ENCODE measurements at places on chromosomes 1 and 21. TPM values are rescaled to one million over a fixed set of nuclear protein-coding genes. Genes with fewer than 3 reads are reported as not detected.

- no peak for DNase-seq
- H3K4me3 ChIP-seq, result no peak overlapping the region
- H3K4me1 ChIP-seq, result no peaks in the 10 kb centered on the region
- H3K27me3 ChIP-seq, result no peaks in the 10 kb centered on the region
Observed at GRCh38 chr1:82013702-82014101, 213.0 kb downstream of the ADGRL2 start.

- no peaks in the 10 kb centered on the region for H3K36me3 ChIP-seq
- no peak overlapping the region for H3K27ac ChIP-seq
- H3K27me3 ChIP-seq, result no peaks in the 10 kb centered on the region
- H3K4me3 ChIP-seq, result no peak overlapping the region
- H3K4me1 ChIP-seq, result no peaks in the 10 kb centered on the region
Observed at GRCh38 chr1:215458104-215458503, 109.0 kb upstream of the KCTD3 start.

Gene EPS8L3
- 343 TPM for polyA plus RNA-seq

DNA sequence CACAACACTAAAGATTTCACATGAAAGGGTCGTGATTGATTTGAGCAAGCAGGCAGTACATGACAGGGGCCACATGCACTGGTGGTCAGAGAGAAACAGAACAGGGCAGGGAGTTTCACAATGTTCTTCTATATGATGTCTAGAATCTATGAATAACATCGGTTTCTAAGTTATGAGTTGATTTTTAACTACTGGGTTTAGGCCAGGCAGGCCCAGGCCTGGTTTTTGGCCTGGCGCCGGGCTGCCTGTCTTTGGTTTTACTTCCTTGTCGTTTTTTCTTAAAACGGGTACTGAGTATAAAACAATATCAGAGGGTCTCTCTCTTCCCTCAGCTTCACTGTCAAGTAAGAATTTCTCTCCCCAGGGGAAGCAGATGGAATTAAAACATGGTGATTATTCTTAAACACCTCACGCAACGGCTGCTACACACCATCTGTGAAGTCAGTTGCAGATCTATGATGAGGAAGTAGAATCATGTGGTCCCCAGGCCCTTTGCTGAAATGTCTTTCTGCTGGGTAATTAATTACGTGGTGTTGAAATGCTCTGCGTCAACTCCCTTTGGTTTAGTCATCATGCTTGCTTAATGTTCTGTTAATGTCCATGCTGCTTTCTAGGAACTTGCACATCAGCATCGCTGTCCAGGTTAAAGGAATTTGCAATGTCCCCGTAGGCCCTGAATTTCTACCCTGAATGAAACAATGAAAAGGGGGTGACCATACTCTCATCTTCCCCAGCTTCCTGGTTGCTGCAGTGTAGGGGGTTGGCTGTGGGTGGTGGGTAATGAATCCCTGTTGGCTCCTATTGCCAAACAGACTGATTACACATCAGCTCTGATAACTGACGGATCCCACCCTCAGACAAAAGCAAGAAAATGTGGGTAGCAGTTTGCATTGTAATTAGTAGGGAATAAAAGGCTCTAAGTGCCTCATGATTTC lies 70.3 kb downstream of the SERINC2 start:
- H3K4me3 ChIP-seq, result no peak overlapping the region
- H3K36me3 ChIP-seq, result no peaks in the 10 kb centered on the region
- peak; percentile 78 for DNase-seq
- H3K4me1 ChIP-seq, result peaks cover 5% of the 10 kb centered on the region
- H3K27me3 ChIP-seq, result no peaks in the 10 kb centered on the region

DNA sequence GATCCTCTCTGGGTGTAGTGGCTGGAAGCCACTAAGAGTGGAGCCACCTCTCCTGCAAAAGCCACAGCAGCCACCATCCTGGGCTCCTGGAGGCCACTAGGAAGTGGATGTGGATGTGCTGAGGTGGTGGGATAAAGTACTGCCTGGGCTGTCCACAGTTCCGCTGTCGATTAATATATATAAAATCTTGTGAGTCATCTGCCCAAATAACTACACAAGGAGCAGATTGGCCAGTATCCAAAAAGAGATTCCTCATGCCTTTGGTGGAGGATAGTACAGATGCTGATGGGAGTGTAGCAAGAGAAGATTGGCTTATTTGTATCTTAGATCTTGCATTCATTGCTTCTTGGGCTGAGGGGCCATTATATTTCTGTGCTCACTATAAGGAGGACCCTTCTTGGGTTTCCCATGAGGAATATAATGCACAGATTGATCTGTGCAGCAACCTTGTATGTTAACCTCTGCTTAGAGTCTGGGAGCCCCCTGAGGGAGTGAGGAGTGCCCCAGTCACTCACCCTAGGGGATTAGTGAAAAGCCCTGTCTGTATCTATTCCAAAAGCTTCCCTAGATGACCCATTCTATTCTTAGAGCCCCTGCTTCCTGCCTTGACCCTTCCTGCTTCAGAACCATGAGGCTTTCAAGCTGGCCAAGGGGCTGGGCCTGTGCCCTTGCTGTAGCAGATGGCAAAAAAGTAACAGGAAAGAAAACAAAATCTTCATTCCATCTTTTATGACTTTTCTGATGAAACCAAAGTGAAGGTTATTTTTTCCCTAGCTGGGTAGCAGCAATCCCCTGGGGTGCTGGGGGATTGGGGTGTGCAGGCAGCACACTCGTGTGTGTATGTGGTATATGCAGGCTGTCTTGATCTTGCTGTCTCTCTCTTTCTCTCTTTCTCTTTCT lies 31.7 kb downstream of the RCSD1 start:
- DNase-seq, result no peak
- no peak overlapping the region for H3K27ac ChIP-seq
- no peaks in the 10 kb centered on the region for H3K36me3 ChIP-seq
- H3K4me3 ChIP-seq, result no peak overlapping the region
- peaks cover 4% of the 10 kb centered on the region for H3K4me1 ChIP-seq
- no peaks in the 10 kb centered on the region for H3K27me3 ChIP-seq

DNA sequence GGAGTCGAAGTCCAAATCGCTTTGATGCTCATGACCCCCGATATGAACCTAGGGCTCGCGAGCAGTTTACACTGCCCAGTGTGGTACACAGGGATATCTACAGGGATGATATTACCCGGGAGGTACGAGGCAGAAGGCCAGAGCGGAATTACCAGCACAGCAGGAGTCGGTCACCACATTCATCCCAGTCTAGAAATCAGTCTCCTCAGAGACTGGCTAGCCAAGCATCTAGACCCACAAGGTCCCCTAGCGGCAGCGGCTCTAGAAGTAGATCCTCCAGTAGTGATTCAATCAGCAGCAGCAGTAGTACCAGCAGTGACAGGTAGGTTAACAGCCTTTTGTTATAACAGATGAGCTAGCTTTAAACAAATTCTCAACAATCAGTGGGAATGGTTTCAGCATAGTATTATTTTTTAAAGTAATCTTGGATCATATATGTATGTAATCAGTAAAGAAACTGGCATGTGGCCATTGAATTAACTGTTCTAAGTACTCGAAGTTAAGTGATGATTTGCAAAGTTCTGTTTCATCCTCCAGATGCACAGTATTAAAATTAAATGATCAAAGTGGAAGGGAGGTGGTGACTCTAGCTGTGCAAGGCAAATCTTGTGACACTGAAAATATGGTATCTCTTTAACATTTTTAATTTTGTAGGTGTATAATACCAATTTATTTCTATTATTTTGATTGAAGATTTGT lies 29.0 kb downstream of the SPEN start:
- no peaks in the 10 kb centered on the region for H3K27me3 ChIP-seq
- H3K36me3 ChIP-seq, result peaks cover 47% of the 10 kb centered on the region
- H3K4me1 ChIP-seq, result no peaks in the 10 kb centered on the region
- no peak overlapping the region for H3K4me3 ChIP-seq

GRCh38 chr1:89986020-89986419 lies 8.9 kb upstream of the ZNF326 start:
- DNase-seq, result peak; percentile 50
- no peak overlapping the region for H3K4me3 ChIP-seq

DNA sequence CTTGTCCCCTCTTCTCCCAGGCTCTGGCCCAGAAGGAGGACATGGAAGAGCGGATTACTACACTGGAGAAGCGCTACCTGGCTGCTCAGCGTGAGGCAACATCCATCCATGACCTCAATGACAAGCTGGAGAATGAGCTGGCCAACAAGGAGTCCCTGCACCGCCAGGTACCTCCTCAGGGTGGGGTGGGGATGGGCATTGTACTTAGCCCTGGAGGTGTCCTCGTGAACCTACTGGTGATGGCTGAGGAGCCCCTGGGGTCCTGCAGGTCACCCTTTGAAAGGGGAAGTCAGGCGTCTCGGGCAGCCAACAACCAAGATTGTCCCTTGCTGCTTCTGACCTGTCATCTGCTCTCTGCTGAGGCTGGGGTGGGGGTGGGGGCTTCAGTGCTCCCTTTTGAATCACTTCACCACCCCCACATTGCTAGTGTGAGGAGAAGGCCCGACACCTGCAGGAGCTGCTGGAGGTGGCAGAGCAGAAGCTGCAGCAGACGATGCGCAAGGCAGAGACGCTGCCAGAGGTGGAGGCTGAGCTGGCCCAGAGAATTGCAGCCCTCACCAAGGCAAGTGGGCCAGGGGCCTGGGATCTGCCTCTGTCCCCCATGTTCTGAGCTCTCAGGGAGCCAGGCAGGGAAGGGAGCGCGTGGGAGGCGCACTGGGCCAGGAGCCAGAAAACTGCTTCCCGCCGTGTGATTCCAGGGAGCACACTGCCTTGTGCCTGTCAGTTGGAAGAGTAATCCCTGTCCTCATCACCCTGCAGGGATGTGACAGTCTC lies 19.7 kb downstream of the PPFIA4 start:
- no peaks in the 10 kb centered on the region for H3K4me1 ChIP-seq
- H3K27me3 ChIP-seq, result peaks cover 7% of the 10 kb centered on the region
- no peaks in the 10 kb centered on the region for H3K36me3 ChIP-seq
- no peak overlapping the region for H3K27ac ChIP-seq
- DNase-seq, result no peak

- H3K36me3 ChIP-seq, result no peaks in the 10 kb centered on the region
- H3K4me3 ChIP-seq, result no peak overlapping the region
- no peaks in the 10 kb centered on the region for H3K27me3 ChIP-seq
- no peaks in the 10 kb centered on the region for H3K4me1 ChIP-seq
Observed at GRCh38 chr1:64139877-64140276, 63.5 kb upstream of the UBE2U start.

DNA sequence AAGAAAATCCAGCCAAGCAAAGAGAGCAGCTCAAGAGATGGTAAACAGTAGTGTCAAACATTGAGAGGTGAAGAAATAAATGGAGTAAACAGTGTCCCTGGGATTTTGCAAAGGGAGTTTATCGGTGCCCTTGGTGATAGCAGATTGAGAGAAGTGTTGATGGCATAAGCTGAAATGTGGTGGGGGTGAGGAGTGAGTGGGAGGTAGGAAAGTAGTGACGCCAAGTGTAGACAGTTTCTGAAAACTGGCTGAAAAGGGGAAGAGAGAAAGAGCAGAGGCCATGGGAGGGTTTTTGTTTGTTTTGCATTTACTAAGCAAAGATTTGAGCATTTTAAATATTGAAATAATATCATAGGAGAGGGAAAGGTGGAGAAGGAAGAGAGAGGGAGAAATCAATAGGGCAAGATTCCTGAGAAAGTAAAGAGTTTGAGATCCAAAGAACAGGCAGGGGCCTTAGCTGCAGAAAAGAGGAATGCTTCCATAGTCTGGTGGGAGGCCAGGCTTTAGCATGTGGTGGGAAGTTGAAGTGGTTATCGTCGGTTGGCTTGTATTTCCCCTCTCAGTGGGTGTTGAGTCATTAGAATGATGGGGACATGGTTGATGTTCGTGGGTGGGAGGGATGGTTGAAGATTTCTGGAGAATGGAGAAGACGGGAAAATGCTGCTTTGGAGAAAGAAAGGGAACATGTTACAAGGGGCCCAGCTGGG lies 26.8 kb upstream of the RASAL2 start:
- no peak overlapping the region for H3K4me3 ChIP-seq
- no peaks in the 10 kb centered on the region for H3K36me3 ChIP-seq
- no peaks in the 10 kb centered on the region for H3K27me3 ChIP-seq
- no peak overlapping the region for H3K27ac ChIP-seq
- H3K4me1 ChIP-seq, result no peaks in the 10 kb centered on the region

Gene GJA9
- 0.42 TPM for polyA plus RNA-seq

GRCh38 chr21:41183575-41183974 lies 15.6 kb downstream of the BACE2 start:
- no peak for DNase-seq
- H3K4me1 ChIP-seq, result no peaks in the 10 kb centered on the region
- no peaks in the 10 kb centered on the region for H3K27me3 ChIP-seq
- no peak overlapping the region for H3K4me3 ChIP-seq

DNA sequence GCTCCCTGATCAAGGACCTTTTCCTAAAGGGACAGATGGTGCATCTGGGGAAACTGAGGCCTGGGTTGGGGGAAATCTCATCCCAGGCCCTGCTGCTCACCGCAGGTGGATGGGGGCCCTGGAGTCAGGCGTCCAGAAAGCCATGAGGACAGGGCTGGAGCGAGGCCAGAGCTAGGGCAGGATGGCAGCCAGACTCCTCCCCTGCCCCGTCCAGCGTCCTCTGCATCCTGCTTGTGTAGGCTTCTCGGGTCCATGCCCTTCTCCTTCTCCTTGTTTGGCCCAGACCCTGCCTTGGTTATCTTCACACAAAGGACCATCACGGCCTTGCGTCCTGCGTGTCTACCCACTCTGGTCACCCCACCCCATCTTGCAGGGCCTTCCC lies 43.0 kb downstream of the TRIM11 start:
- peaks cover 2% of the 10 kb centered on the region for H3K36me3 ChIP-seq
- no peaks in the 10 kb centered on the region for H3K27me3 ChIP-seq
- H3K4me1 ChIP-seq, result peaks cover 15% of the 10 kb centered on the region
- H3K27ac ChIP-seq, result no peak overlapping the region
- no peak for DNase-seq

DNA sequence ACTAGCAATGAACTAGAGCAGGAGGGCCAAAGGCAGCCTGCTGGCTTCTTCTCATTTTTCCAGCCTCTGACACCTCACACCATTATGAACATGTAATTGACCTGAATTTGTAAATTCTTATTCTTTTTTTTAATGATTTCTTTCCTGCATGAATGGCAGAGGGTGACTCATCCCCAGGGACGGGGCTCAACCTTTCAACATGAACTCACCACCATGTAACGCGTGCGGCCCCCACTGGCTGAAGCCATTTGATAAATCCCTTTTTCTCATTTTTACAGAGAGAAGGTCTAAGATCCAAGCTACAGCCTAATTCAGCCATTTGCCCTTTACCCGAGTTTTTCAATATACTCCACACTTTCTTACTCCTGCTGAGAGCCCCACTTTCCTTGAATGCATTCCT lies 9.3 kb upstream of the ETS2 start:
- H3K4me3 ChIP-seq, result no peak overlapping the region
- H3K27me3 ChIP-seq, result no peaks in the 10 kb centered on the region
- H3K27ac ChIP-seq, result peak overlapping the region; percentile 95
- H3K36me3 ChIP-seq, result no peaks in the 10 kb centered on the region
- DNase-seq, result no peak

DNA sequence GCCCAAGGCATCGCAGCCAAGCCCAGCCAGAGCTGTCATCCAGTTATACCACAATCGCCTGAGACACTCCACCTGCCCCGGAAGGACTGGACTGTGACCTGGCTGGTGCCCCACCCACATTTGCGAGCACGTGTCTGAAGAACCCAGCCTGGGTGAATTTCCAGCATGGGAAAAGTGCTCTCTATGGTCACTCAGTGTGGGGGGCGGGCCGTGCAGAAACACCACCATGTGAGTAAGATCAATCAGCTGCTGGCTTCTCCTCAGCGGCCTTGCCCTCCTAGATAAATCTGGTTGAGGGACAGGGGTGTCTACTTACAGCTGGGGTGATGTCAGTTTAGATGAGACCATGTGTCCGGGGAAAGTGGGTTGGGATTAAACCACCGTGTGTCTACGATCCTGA lies 44.8 kb downstream of the URB1 start:
- peaks cover 97% of the 10 kb centered on the region for H3K36me3 ChIP-seq
- no peak for DNase-seq
- H3K4me1 ChIP-seq, result peaks cover 3% of the 10 kb centered on the region
- no peaks in the 10 kb centered on the region for H3K27me3 ChIP-seq

- H3K4me1 ChIP-seq, result peaks cover 21% of the 10 kb centered on the region
- no peaks in the 10 kb centered on the region for H3K36me3 ChIP-seq
- H3K27me3 ChIP-seq, result peaks cover 54% of the 10 kb centered on the region
- H3K27ac ChIP-seq, result no peak overlapping the region
- no peak for DNase-seq
Observed at GRCh38 chr1:965526-966134, 652 bp upstream of the PLEKHN1 start.

Gene PDZK1
- 62.3 TPM for polyA plus RNA-seq
